ENCODE measurements at places on chromosomes 6 and 20.

GRCh38 chr6:39731565-39731964 lies 6.4 kb upstream of the KIF6 start:
- DNase-seq = no peak

- no peak for DNase-seq
Observed at GRCh38 chr6:168029459-168030217, 32.2 kb downstream of the KIF25 start.

DNA sequence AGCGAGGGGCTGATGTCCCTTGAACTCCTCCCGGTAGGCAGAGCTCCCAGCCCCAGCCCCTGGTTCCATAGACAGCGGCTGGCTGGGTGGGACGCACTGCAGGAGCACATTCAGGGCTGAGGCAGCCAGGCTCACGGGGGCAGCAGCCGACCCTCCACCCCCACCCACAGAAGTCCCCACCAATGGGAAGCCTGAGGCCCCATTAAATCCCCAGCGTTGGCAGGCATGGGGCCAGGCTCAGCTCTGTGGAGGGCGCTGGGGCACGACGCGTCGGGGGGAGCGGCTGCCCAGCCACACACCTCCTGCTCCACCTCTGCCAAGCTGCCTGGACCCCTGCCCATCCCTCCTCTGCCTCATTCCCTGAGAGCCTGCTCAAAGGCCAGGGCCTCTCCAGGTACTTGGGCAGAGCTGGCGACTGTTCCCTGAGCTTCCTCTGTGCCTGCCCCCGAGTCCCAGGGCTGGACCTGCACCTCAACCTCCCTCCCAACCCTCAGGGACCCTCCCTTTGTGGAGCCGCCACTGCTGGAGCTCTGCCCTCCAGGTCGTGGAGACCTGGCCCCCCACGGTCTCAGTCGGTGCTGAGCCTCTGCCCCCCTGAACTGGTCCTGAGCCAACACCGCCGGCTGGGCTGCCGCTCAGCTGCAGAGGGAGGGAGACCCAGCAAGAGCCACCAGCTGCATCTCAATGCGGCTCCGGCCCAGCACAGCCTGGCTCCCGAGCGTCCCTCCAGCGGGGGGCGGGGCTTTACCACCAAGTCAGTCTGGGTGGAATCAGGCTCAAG lies 9.1 kb downstream of the CHRNA4 start:
- DNase-seq = no peak

- no peak for DNase-seq
Observed at GRCh38 chr6:135167617-135168016, 13.5 kb upstream of the MYB start.

DNA sequence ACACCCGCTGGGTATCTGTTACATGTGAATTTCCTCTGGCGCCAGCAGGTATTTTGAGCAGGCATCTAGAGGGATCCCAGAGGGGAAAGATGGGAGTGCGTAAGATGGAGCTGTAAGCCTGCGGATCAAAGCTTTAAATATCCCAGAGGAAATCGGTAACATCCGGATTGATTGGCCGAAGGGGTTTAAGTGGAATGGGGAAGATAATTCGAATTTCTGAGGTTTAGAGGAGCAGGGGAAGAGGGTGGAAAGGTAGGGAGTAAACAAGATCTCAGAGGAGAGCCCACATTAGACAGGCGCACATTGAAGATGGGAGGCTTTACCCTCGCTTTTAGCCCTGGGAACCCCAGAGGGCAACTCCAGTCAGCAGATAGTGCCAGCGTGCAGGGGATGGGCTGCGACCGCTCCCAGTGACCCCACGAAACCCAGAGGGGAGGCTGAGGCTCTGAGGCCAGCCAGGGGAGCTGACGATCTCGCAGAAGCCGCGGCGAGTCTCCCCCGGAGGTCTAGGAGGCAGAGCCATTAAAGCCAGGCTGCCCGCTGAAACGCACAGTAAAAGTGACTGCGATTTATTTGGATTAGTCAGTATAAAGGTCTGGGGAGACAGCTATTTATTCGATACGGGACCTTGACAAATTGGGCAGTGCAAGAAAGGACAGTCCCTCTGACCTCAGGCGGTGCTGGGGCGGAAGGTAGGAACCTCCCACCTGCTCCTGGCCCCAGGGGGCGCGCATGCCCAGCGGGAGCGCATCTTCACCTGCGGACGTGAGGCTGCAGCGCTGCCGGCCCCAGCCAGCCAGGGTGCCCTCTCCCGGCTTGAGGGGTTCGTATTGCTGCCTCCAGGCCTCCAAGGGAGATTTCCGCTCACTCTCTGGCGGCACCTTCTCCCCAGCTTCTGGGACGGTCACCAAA lies 34.3 kb upstream of the TCF21 start:
- DNase-seq = no peak

DNA sequence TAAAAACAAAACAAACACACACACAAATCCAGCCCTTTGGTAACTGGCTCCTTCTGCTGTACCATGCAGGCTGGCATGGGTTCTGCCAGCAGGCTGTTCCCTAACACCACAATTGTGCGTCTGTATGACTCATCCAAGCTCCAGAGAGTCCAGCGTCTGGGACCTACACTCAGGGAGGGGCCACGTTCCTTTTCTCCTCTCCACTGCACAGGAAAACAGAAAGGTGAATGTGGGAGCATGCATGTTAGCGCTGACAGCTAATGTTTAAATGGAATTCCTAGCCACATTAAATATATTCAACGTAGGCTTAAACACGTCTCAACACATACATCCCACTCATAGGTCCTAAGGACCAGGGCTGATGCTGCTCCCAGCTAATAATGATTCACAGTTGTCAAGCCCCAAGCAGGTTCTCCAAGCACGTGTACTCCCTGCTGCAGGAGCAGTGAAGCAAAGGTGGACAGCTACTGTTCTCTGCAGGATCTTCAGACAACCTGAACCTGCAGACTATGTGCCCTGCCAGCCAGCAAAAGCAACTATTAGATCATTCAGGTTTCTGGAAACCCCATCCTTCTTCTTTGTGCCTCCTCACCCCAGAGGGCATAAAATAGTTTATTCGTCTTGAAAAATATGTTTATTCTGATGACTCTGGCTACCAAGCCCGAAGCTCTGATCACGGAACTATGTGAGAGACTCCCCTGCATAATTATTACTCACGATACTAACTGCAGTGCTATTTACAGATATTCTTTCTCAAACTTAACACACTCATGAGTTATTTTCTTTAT lies 20.9 kb downstream of the MAP1LC3A start:
- no peak for DNase-seq

DNA sequence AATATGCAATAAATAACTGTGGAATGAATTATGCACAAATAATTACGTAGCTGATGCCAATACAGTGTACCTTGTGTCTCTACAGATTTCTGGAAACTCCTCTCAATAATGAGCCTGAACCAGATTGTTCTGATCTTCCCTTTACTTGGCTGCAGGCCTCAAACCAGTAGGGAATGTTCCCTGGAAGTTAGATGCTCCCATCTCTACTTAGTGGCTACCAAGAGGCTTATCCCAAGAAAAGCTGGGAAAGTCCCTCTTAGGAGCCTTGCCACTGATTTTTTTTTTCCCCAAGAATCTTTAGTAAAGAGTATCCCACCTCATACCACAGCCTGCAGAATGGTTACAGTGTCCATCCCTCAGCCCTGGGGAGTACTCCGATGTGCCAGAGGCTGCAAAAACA lies 702.1 kb downstream of the RFPL4B start:
- DNase-seq = no peak

- DNase-seq = no peak
Observed at GRCh38 chr6:35496841-35497570, at the start of gene TEAD3. Gene TEAD3, minus strand, starts transcription at chr6:35497079.

DNA sequence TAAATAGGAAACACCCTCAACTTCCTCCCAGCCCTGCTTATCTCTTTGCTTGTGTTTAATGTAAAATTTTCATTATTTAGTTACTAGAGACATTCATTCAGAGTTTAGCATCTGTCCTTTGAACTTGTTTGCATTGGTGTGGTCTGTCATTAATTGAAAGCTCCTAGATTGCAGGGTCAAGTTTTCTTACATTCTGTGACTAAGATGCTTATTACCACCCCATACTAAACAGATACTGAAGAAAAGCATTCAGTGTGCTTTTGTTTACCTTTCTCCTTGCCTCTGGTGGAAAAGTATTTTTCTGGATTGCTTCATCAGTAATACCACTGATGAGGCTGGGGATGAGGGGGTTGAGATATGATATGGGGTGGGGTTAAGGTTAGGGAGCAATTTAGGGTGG lies 199.0 kb downstream of the SAMD5 start:
- DNase-seq = no peak

GRCh38 chr6:50998905-50999304 lies 180.2 kb downstream of the TFAP2B start:
- DNase-seq = no peak

DNA sequence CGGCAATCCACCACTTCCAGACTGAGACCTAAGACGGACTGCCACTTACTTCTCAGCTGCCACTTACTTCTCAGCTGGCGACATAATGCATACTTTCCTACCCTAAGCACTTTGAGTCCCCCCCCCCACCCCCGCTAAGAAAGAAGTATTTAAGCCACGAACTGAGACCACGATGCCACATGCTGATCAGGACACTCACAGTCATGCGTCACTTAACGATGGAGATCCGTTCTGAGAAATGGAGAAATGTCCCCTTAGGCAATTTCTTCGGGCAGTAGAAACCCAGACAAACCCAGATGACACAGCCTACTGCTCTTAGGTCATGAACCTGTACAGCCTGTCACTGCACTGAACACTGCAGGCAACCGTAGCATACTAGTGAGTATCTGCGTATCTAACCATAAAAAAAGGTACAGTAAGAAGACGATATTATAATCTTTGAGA lies 690 bp downstream of the IFNGR1 start:
- DNase-seq = no peak

- no peak for DNase-seq
Observed at GRCh38 chr6:11705069-11705468, 73.5 kb downstream of the ADTRP start.

DNA sequence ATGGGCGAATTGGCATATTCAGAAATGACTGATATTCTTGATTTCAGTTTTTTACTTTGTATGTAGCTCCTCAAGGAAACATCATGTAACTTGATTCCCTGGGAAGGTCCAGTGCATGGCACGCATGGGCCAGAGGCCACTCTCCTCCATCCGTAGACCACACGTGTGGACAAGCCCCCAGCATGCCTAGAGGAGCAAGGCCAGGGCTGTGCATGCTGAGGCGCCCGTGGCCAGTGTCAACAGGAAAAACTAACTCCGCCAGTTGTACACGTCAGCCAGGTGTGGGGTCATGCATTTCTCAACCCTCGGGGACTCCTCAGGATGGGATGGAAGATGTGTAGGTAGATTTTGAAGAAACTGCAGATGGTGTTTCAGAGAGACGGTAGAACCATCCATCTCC lies 37.8 kb upstream of the CD93 start:
- DNase-seq = no peak

- no peak for DNase-seq
Observed at GRCh38 chr20:49750611-49751396, 37.1 kb upstream of the B4GALT5 start.

DNA sequence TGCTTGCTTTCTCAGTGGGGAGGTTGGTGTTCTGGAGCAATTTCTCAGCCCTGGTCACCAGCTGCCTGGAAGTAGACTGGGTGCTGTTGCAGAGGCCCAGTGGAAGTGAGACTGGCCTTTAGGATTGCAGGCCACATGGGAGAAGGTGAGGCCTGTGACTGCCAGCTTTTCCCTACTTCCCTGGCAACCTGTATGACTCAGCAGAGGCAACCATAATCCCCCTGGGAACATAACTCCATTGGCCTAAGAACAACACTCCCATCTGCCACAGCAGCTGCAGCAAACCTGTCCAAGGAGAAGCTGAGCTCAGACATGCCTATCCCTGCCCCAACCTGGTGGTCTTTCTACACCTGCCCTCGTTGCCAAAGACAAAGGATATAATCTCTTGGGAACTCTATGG lies 473.5 kb upstream of the SPTLC3 start:
- DNase-seq = no peak

DNA sequence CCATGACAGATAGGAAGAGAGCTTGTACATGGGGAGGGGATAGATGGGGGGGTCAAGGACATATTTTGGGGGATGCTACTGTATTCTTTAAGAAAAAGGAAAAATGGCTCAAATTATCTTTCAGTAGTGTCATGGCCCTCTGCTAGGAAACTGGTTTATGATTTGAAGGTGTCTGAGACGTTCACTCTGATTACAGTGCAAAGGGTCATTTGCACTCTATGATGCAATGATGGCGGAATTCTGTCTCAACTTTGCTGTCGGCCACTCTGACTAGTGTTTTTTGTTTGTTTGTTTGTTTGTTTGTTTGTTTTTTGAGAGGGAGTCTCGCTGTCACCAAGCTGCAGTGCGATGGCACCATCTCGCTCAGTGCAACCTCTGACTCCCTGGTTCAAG lies 180.0 kb downstream of the SOX4 start:
- no peak for DNase-seq

GRCh38 chr6:13472099-13472498 lies 15.3 kb downstream of the GFOD1 start:
- no peak for DNase-seq

DNA sequence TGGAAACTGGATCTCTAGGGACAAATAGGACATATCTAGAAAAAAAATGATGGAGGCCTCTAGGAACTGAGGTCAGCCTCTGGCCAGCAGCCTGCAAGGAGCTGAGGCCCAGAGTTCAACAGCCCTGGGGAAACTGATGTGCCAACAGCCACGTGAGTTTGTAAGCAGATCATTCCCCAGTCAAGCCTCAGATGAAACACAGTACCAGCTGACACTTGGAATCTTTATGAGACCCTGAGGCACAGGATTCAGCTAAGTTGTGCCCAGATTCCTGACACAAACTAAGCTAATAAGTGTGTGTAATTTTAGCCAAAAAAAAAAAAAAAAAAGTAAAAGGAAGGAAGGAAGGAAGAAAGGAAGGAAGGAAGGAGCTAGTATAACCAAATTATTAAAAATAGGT lies 1059.8 kb upstream of the MAP3K7 start:
- DNase-seq = no peak

- no peak for DNase-seq
Observed at GRCh38 chr6:18600255-18600654, 213.1 kb downstream of the RNF144B start.

DNA sequence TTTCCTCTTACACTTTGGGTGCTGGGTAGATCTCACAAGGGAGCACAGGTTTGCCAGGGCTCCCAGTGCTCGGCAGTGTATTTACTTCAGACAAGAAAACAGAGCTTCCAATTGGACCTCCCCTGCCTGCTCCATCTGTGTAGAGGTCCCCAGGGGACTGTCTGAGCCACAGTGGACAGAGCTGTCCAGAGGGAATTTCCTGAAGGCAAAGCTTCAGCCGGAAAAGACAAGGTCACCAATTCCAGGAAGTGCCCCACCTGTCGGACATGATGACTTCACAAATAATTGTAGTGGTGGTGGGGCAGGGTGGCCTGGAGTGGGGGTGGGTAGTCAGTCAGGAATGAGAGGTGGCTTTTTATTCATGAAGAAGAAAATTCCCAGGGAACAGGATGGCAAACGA lies 18.6 kb downstream of the ADGRF5 start:
- no peak for DNase-seq

- no peak for DNase-seq
Observed at GRCh38 chr6:5986861-5987260, 19.9 kb downstream of the NRN1 start.

DNA sequence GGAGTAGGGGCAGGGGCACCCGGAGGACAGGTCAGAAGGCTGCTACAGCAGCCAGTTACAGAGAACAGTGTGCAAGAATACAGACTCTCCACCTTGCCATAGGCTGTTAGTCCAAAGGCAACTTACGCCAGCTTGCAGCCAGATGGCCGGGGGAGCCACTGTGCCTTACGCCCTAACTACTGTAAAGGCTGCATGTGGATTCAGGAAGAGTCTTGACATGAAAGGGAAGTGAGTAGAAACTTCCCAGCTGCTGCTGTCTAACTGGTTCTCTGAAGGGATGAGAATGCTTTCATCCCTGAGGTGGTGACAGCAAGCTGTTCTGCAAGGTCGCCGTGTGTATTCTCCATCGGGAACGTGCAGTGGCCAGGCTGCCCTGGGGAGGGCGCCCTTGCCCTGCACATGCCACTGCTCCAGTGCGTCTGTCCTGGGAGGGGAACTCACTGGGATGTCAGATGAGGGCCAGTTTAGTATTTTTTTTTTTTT lies 46.1 kb downstream of the LYRM4 start:
- DNase-seq = no peak
